ENCODE measurements at places on chromosomes 16 and 17.

- no peak for DNase-seq
These were observed 22.4 kb downstream of the SOCS3 start for GRCh38 chr17:78337244-78338109.

- DNase-seq, result no peak
These were observed 57.7 kb downstream of the OR1D5 start for GRCh38 chr17:3005696-3006095.

DNA sequence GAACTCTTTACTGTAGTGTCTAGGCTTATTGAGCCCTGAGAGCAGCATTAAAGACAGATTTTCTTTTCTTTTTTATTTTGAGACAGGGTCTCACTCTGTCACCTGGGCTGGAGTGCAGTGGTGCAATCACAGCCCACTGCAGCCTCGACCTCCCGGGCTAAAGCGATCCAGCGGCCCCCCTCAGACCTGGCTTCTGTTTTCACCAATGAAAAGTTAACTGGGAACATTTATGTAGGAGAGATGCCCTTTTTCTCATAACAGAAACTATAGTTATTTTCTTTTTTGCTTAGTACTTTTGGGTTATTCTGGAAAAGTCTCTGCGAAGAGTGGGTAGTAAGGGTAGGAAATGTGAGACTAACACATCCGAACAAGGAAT is 1.5 kb downstream of the MAP1LC3B start:
- no peak for DNase-seq

DNA sequence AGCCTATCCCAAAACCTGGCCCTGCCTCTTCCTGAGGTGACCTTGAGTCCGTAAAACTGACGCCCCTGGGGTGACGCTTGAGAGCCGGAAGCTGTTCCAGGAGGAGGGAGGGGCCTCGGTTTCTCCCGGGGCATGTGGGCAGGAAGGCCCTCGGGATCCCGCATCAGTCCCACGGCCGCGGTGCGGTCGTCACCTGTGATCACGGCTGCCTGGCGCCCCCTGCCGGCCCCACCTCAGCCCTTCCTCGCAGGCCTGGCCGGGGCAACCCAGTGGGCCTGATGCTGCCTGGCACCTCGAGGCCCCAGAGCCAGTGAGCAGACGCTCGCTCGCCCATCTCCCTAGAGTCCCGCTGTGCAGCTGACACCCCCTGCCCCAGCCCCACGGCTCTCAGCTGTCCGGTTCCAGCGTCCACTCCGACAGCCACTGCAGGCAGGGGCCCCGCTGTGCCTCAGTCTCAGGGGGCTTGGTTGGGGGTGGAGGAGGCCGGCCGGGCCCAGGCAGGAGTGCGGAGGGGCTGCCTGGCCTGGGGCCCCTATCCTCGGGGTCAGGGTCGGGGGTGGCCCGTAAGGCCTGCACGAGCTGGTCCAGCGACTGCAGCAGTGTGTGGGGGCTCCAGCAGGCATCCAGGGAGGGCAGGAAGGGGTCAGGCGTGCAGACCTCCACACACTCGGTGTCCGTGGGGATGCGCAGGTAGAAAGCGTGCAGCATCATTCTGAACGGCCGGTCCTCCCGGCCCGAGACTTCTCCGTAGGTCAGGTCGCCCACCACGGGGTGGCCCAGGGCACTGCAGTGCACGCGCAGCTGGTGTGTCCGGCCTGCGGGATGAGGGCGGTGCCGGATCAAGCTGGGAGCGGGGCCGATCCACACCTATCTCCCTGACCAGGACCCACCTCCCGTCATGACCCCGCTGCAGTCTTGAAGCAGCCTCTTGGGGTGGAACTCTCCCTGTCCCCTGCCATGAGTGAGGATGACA is 2.3 kb downstream of the RPUSD1 start:
- DNase-seq, result peak; percentile 88

DNA sequence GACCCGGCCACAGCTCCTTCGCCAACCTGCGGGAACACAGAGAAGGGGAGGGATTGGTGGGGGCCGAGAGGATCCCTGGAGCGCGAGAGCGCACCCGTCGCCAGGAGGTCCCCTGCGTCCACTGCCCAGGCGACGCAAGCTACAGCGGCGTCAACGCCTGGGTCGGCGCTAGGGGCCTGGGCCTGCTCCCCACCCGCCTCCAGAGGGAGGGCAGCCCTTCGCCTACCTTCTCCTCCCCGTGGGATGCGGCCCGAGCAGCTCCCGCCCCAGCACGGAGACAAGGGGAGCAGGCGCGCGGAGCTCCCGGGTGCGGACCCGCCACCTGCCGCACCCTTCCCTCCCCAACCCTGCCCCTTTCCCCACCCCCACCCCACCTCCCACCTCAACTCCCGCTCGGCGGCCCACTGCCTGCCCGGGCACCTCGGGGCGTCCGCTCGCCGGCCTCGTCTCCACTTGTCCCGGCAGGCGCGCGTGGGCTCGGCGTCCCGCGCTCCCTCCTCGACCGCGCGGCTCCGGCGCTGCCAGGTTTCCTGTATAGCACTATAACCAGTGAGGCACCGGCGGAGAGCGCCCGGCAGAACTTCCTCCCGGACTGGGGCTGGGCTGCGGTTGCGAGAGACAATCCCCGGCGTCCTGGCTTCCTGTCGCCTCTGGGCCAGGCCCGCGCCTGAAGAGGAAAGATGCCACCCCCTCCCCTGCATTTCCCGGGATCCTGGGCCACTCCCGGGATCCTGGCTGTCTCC is 119.1 kb upstream of the SMURF2 start:
- DNase-seq, result peak; percentile 67

- DNase-seq, result no peak
These were observed 21.8 kb downstream of the SDR42E2 start for GRCh38 chr16:22183901-22184614.
